ENCODE measurements at places on chromosomes 1 and 21.

- DNase-seq = no peak
Observed at GRCh38 chr1:154222518-154222917, 1.8 kb downstream of the UBAP2L start.

DNA sequence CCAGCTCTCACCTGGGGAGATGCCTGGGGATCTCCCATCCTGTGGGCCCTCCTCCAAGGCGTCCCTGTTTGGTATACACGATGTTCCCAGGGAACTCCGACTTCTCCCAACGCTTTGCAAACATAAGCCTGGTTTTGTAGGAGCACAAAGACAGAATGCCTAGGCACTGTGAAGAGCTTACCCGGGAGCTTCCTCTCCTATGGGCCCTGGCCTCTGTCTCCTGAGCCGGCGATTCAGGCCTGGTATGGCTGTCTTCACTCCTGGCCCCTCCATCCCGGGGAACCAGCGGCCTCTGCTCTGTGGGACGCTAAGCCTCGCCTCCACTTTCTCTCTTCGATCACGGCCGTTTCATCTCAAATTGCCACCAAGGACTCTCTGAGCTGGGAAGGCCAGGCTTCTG is 59.6 kb upstream of the ACTRT2 start:
- no peak for DNase-seq

GRCh38 chr1:112712191-112712590 is 2.9 kb downstream of the PPM1J start:
- DNase-seq = no peak

GRCh38 chr1:182666706-182667105 is 17.7 kb downstream of the RGS8 start:
- DNase-seq = no peak

GRCh38 chr1:7264101-7264500 is 478.8 kb downstream of the CAMTA1 start:
- DNase-seq = no peak

DNA sequence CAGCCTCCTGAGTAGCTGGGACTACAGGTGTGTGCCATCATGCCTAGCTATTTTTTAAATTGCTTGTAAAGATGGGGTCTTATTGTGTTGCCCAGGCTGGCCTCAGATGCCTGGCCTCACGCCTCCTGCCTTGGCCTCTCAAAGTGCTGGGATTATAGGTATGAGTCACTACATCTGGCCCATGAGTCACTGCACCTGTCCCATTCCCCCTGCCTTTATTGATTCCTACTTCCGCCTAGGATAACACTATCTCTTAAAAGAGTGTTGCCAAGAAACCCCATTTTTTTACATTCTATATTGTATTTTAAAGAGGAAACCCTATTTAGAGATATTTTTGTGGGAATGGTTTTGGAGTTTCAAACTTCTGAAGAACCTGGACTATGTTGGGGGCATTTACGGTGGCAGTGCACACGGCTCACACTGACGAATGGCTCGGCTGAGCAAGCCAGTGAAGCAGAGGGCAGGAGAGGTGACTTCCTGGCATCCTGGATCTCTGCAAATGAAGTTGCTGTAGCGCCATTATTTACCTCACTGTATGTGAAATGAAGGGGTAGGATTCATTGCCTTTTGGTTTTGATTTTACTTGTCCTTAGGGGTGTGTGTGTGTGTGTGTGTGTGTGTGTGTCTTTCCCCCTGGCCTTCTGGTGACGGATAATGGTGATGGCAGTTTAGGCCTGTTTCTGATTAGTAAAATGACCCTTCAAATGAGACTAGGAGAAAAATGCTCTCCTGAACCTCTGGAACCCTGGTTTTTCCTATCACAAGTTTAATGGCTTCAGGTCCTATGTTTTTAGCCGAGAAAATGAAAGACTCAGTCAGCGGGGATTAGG is 22.5 kb downstream of the KIF26B start:
- DNase-seq = no peak
